ENCODE measurements at places on chromosomes 13 and 19.
A peak's percentile ranks its signal among the peaks of the same experiment; 100 is the strongest.

- DNase-seq, result peak; percentile 90
These were observed 1.6 kb downstream of the SIX5 start for GRCh38 chr19:45767410-45767880.

- DNase-seq, result peak; percentile 70
These were observed 834 bp upstream of the ITGBL1 start for GRCh38 chr13:101451641-101452040.

- DNase-seq, result peak; percentile 69
These were observed 89.5 kb downstream of the SPRY2 start for GRCh38 chr13:80251403-80251802.

- no peak for DNase-seq
These were observed 81.8 kb upstream of the GJB6 start for GRCh38 chr13:20313896-20314295.

- no peak for DNase-seq
These were observed 33.0 kb downstream of the KPNA3 start for GRCh38 chr13:49759503-49759902.

DNA sequence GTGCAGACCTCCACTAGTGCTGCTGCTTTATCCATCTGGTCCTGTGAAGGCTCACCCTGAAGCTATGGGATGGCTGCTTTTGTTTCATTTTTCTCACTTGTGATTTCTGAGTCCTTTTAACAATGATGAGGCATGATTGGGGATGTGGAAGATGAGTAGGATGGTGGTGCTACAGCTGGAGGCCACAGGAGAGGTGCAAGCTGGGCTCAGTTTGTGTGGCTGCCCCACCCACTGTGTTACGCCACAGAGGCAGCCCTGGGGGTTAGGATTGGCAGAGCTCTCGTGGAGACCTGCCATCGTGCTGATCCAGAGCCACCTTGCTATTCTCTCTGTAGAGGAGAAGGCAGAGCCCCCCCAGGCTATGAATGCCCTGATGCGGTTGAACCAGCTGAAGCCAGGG is 19.6 kb upstream of the QTRT1 start:
- DNase-seq, result no peak
